Stimulated activated CD4-positive, alpha-beta T cell treated with anti-CD3 and anti-CD28 coated beads, Interleukin-2, amount 100 ng/mL, for 48 hours (primary cell): ENCODE measurements at places on chromosomes 13 and 19.

DNA sequence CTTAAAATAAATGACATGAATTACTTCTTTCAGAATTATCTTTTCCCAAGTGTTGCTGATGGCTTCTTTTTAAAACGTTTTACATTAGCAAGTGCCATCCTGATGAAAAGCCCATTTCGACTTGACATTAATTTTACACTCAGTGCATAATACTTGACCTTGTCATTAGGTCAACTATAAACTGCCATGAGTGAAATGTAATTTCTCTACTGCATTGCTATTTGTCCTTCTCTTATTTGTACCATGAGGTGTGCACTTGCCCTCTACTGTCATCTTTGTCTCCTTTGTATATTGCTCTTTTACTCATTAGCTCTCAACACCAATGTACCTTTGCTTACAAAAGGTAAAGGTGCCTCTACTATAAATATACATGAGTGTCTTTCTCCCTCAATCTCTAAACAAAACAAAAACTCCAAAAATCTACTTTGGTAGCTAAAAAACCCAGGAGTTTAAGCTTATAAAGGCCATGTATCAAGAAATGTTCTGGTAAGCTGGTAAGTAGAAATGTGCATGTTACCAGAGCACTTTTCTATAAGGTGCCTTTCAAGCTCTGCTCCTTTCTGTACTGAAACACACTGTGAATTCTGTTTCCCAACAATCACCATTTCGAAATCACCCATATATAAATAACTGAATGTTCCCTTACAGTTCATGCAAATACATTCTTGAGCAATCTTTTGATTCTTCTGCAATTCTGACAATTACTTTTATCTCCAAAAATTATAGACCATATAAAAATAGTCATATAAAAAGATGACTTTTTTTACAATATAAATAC, 351.4 kb downstream of the SLITRK5 start:
- DNase-seq, result no peak

DNA sequence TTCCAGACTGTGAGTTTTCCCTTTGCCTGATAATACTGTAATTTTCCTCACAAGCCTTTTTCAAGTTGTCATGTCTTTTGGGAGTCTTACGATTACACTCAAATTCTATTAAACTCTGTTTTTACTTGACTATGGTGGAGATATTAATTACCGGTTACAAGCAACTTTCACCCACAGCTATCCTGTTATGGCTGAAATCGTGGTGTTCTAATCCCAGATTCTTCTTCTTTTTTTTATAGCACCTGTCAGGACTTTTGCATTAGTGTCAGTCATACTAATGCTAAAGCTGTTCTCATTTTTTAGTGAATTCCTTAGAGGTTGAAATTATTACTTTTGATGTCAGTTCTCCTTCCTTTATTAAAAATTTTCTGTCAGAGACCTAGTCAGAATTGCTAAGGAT, 187.8 kb upstream of the CSNK1A1L start:
- DNase-seq, result no peak

GRCh38 chr13:77820431-77821149, 98.0 kb downstream of the EDNRB start:
- DNase-seq, result no peak

- no peak for DNase-seq
Observed at GRCh38 chr13:30722361-30722760, 13.0 kb upstream of the ALOX5AP start.

- no peak for DNase-seq
Observed at GRCh38 chr13:22893204-22893603, 287.6 kb upstream of the SGCG start.

- no peak for DNase-seq
Observed at GRCh38 chr13:72808917-72809500, 27.1 kb downstream of the PIBF1 start.

- DNase-seq, result no peak
Observed at GRCh38 chr13:94268661-94269060, 210.8 kb downstream of the DCT start.

DNA sequence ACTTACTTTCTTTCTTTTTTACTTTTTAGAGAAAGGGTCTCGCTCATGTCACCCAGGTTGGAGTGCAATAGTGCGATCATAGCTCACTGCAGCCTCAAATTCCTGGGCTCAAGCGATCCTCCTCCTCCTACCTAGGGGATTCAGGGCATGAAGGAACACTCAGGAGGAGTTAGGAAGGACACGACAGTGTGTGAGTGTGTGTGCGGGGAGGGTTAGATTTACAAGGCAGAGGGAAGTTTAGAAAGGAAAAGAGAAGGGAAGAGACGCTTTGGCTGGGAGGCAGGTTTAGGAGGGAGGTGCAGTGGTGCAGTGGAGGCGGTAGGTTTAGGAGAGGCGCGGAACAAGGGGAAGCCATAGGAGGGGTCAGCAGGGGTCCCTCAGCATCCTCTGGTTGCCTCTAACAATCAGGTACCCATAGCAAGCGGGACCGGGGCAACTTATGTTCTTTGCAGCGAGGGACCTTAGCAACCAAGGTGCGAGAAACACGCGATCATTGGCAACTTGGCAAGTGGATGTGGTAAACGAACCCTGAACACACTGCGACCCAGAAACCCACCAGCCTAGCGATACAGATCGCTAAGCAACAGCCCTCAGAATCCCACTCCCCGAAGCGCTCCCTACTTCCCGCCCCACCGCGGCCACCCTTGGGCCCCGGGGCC, 501 bp downstream of the SIRT2 start:
- no peak for DNase-seq

GRCh38 chr13:25683056-25683455, 311.3 kb downstream of the ATP8A2 start:
- DNase-seq, result no peak

DNA sequence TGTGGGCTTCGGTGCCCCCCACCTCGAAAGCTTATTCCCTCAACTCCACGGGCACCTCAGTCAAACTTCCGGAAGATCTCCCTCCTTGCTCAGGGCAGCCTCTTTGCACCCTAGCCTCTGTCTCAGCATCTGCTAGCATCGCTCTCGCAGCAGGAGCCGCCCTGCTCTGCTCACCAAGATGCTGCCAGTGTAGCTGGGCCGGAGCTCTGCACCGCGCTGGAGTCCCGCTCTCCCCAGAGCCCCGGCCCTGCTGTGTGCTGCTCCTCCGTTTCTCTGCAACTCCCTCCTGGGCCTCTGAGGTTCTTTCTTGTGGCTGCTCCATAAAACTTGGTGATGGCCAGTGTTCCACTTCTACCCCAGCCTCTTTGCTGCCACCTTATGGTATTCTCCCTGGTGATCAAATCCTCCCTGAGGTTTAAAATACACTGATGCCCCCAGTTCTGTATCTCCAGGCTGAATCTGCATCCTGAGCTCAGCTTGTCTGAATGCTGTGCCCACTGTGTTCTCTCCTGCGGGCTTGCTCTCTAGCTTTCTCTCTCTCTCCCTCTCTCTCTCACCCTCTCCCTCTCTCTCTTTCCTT, 198.0 kb downstream of the UQCRFS1 start:
- no peak for DNase-seq

DNA sequence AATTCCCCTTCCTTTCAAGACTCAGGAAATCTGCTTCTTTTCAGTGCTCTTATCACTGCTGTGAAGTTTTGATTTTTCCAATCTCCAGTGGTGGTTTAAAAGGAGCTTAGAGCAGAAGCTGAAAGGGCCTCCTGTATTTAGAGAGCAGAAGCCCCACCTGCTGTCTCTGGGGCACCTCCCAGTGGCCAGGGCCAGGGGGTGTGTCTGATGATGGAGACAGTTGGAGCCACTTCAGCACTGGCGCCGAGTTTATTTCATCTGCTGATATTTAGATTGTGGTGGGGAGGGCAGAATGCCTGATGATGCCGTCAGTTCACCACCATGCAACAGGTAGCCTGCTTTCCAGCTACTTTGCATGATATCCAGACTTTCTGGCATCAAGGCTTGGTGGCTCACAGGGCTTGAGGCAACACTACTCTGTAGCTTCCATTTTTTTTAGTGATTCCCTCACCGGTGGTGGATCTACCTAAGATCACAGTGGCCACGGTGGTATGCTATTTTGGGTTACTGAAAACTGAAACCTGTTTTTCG, 371.9 kb downstream of the KCNRG start:
- peak; percentile 16 for DNase-seq

DNA sequence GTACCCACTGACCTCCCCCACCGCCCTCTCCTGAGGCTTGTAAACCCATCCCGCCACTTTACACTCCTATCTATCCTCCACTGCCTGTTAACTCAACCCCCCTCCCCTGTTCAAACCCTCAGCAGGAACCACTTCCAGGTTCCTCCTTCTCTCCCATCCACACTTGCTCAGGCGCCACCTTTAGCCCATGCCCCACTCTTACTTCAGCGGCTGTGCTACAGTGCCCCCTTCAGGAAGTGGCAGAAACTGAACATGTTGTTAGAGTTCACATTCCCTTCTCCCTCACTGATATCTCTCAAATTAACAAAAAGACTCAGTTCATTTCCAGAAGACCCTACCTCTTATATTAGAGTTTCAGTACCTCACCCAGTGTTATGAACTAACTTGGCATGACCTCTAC, 49.4 kb downstream of the ZNF91 start:
- no peak for DNase-seq

DNA sequence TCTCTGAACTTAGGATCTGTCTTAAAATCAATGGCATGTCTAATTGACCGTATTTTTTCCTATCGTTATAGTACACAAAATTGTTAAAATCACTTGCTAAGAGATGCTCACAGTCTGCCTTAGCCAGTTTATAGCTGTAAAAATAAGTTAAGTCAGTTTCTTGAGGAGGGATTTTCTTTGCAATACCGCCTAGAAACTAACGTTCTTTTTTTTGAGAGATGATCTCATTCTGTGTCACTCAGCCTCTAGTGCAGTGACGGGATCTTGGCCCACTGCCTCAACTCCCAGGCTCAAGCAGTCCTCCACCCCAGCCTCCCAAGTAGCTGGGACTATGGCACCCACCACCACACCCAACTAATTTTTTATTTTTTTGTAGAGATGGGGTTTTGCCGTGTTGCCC, 4.4 kb downstream of the CKAP2 start:
- no peak for DNase-seq
